ENCODE measurements at places on chromosomes 5 and 9.
A peak's percentile ranks its signal among the peaks of the same experiment; 100 is the strongest.

DNA sequence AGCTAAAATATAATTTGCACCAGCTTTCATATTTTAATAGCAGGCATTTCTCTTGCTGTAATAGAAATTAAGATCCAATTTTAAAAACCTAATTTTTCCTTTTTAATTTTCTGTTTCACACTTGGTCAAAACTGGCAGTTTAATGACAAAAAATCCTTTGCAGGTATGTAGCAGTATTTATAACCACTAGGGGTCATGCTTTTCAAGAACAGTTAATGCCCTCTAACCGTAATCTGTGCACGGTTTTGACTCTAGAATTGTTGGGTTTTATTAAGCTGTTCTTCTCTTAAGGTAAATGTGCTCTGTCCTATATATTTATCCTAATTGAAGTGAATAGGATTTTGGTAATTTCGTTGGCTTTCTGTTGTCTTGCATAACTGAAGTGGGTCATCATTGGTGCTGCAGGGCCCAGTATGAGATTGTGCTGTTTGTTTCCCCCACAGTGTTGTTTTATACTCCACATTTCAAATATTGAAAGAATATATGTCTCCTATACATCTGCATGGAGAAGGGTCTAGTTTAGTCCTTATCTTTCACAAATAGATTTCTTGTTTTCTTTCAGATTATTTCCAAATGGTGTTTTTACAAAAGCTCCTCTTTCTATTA is 107.4 kb downstream of the SCAMP1 start:
- peak; percentile 60 for DNase-seq

- DNase-seq, result no peak
Measured at GRCh38 chr9:136693490-136694162, 6.4 kb upstream of the AGPAT2 start.

DNA sequence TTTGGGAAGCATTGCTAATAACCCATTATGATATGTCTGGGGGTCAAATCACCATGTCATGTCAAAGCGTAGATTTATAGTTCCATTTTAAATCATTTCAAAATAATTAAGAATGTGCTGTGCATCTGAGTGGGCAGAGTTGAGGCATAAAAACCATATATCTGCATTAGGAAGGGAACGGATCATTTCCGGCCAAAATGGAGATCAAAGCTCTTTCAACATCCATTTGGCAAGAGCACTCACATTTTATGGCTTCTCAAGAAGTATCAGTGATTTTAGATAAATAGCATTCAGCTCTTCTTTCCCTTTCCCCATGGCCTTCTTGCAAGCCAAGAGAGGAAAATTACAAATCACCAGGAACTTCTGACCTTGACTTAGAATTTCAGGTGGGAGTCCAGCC is 89.9 kb downstream of the HSPA4 start:
- DNase-seq, result no peak

DNA sequence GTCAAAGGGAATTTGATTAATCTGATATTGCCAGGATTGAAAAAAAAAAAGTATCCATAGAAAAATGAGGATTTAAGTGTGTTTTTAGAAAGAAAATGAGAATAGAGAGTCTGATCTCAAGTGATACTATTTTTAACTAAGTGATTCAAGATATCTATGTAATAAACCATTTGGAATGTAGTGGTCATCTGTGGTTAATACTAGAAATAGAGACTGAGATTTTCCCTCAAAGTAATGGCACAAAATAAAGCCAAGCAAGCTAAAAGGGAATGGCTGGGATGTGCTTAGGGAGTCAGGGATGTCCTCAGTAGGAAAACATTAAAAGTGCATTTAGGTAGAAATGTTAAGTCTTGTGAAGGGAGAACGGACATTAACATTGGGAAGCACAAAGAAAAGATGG is 90.6 kb downstream of the FBXO4 start:
- DNase-seq, result no peak

- no peak for DNase-seq
Measured at GRCh38 chr5:33556330-33557328, 115.9 kb downstream of the TARS1 start.

GRCh38 chr5:74630453-74631066 is 10.0 kb downstream of the ENC1 start:
- DNase-seq, result no peak

DNA sequence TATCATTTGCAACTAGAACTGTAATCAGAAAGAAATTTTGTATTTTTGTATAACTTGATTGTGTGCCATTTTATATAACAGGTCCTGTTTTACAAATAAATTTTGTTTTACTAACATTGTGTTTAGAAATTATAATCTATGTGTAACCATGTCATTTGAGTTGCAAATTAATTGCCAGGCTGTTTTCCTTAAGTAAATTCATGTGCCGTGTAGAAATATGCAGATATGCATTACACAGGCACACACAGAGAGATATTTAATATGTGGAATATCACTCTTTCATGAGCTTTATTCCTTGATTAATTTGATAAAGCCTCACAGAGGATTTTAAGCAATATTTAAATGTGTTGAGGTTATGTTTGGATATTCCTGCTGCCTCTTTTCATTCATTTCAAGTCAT is 56.5 kb upstream of the FSD1L start:
- no peak for DNase-seq

DNA sequence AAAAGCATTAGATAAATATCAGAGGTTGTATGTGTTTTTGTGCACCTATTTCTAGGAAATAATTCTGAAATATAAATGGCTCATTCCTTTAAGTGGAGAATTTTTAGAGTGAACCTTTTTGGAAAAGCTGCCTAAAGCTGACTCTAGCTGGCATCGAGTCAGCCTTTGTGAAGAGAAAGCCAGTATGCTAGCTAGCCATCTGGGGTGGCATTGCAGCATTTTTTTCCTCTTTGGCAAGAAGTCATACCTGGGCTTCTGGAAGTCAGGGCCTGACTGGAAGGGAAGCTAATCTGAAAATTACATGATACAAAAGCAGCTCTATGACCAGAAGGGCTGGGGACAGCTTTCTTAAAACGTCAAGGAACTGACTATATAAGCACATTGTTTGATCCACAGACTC is 19.7 kb downstream of the ANP32B start:
- no peak for DNase-seq

- no peak for DNase-seq
Measured at GRCh38 chr5:41148448-41148847, 64.9 kb downstream of the C6 start.

DNA sequence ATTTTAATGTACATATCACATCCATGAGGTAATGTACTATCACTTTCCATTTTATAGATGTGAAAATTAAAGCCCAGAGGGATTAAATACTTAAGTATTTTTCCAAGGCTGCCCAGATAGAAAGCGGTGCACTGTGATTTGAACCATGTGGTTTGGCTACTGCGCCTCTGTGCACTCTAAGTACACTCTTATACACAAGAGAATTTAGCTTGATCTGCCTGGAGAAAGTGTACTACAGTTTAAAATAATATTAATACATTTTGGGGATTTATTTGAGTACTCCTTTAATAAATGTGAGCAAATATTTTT is 360.4 kb upstream of the ACTBL2 start:
- no peak for DNase-seq

DNA sequence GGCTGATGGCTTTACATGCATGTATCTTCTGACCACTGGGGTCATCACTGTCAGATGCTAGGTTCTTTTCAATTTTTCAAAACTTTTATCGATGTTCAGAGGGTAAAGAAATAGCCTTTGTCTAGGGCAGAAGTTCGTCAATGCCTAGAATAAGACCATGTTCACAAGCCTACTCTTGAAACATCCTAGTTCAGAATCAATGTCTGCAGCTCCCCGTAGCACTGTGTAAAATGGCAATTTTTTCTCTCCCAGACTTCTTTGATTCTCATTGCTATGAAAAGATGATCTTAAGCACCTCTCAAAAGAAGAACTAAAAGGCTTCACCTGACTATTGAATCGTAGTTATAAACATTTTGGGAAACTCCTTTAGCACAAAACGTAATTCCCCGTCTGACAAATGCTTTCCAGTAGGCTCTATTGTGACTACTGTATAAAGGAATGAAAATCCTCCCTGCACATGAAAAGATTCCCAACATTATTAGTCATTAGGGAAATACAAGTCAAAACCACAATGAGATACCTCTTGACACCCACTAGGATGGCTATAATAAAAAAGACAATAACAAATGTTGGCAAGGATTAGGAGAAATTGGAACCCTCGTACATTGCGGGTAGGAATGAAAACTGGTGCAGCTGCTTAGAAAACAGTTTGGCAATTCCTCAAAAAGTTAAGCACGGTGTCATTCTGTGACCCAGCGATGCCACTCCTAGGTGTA is 263.5 kb downstream of the ARHGAP26 start:
- no peak for DNase-seq

DNA sequence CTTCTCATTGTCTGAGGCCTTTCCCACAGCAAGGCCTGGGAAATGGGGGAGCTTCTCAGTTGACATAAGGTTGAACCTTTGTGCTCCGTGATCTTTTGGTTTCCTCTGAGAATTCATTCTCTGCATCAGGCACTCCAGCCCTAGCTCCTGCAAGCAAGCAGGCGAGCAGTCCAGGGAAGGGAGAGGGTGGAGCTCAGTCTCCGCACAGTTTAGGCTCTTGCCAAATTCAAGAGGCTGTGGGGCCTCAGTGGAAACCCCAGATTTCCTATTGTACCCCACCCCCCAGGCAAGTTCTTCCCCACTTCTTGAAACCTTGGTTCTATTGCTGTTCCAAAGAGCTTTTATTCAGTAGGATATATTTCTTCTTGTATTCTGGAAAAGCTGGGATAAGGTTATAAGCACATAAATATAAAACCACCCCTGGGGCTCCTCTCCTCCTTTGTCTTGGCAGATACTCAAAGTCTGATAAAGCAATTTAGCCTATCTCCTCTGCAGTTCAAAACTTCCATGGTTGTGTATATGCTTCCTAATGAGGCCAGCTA is 147.2 kb downstream of the PDZD2 start:
- no peak for DNase-seq

DNA sequence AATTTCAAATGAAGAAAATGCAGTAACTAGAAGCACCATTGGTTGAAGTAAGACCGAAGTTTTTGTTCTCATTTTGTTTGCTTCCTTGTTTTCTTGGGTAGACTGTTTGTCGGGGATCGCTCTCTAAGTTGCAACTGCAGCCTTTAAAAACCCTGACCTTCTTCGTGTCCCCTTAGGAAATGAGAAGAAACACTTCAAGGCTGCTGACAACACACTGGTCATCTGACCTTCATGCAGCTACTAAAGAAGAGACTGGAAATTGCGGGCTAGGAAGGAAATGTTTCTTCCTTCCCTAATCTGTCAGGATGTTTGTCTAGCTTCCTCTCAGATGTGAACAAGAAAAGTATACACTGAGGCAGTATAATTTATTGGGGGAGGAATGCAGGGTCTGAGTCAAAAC is 50.7 kb upstream of the CHSY3 start:
- no peak for DNase-seq

DNA sequence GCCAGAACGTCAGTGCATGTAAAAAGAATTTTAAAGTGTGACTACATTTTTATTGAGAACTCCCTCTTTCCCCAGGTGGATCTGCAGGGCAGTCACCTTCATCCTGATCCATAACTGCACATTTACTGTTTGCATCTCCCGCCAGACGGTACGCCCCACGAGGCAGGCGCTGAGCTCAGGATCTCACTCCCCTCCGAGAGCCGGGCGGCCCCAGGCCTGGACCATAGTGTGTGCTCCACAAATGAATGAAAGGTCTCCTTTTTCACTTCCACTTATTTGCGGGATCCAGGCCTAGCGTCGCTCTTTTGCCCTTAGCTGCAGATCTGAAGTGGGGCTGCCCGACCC is 378 bp downstream of the DROSHA start:
- DNase-seq, result peak; percentile 53

- no peak for DNase-seq
Measured at GRCh38 chr5:114830114-114830513, 339.6 kb downstream of the TRIM36 start.

DNA sequence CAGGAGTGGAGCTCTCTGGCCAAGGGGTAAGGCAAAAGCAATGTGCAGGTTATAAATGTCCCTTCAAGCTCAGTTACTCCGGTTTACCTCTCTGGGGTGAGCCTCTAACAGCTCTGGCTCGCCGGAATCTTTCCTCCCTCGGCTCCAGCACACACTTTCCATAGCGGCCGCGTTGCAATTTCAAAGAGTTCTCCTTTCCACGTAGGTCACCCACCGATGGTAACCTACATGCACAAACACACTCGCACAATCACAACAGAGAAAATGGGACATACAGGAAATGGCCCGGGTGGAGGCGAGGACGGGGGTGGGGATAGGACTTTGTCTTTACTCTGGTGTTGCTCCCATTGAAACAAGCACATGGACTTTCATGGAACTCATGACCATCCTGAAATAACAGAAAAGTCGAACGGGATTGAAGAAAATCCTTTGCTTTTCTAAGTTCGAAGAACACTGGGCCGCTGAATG is 1.2 kb downstream of the LHFPL2 start:
- DNase-seq, result no peak

- DNase-seq, result no peak
Measured at GRCh38 chr5:39674209-39675082, 249.7 kb upstream of the DAB2 start.

DNA sequence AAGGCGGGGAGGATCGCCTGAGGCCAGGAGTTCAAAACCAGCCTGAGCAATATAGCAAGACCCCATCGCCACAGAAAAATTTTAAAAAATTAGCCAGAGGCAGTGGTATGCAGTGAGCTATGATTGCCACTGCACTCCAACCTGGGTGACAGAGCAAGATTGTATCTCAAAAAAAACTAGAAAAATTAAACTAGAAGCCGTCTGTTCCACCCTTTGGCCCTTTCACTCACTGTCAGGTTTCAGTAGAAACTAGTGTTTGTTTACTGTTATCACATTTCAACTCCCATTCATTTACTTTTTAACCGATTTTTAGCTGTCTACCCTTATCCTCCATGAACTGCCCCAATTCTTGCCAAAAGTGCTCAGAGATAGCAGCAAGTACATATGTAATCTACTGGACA is 8.3 kb downstream of the UGCG start:
- no peak for DNase-seq

- no peak for DNase-seq
Measured at GRCh38 chr9:69936427-69936826, 107.2 kb upstream of the MAMDC2 start.

- no peak for DNase-seq
Measured at GRCh38 chr5:760363-761058, 24.0 kb downstream of the ZDHHC11B start.

DNA sequence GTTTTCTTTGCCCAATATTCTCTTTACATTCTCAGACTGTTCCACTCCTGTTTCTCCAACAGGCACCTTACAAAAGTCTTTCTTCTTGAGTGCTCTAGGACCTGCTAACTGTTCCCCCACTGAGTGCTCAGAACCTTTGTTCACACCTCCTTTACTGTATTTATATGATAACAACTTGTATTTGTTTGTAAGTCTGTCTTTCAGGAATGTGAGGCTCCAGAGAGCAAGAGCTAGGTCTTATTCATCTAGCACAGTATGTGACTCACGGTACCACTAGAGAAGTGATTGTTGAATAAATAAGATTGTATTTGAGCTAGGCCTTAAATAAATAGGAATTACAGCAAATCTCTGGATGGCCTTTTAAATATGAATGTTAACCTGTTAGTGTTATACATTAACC is 42.5 kb upstream of the MYOT start:
- DNase-seq, result no peak

- DNase-seq, result no peak
Measured at GRCh38 chr5:2906302-2907090, 155.0 kb upstream of the IRX2 start.

GRCh38 chr5:134568337-134568700 is 42.8 kb downstream of the JADE2 start:
- no peak for DNase-seq

- no peak for DNase-seq
Measured at GRCh38 chr5:95219411-95219810, 65.5 kb downstream of the MCTP1 start.
